DMS 273 treated with DMSO at 0.1 percent for 48 hours (cell line): ENCODE measurements at places on chromosomes 2 and 18.

DNA sequence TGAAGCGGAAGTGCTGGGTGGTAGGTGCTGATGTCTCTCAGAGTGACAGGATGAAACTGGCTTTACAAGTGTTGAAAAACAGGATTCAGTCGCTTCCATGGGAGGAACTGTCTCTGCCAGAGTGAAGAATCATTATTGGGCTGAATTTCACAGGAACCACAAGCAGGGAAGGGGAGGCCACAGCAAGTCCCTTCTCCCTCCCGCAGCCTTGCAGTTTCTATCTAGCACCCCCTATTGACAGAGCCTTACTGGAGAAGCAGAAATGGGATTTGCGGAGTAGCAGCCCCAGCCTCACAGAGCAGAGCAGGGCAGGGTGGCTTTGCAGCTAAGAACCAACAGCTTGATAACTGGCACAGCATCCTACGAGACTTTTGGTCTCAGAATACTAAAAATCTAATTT, 33.3 kb upstream of the RMP24 start:
- no peak for DNase-seq

DNA sequence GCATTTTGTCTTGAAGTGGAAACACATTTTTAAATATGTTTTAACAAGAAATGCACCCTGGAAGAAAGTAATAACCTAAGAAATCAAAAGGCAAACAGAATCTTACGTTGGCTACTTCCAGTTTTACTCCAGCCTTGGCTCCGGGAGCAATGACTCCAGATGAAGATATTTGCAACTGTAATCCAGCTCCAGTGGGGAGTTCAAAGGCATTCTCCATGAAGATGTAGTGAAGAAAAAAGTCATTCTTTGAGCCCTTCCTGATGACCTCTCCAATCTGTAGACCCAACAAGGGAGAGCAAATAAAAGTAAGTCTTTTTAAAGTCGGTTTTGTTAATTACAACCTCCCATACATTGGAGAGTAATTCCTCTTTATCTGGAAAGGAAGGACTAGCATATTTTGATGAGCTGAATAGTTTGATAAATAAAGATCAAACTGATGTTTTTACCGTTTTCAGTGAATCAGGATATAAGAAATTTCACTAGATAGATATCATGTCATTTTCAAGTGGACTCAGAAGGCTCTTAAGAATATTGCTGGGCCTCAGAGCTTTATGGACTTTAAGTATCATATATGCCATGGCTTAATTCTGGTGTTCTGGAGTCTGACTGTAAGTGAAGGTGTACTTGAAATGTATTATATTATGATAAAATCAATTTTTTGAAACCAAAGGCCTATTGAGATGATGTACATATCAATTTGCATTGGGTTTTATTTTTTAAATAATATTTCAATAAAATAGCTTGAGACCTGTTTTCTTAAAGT, 20.3 kb downstream of the APOB start:
- DNase-seq = no peak

DNA sequence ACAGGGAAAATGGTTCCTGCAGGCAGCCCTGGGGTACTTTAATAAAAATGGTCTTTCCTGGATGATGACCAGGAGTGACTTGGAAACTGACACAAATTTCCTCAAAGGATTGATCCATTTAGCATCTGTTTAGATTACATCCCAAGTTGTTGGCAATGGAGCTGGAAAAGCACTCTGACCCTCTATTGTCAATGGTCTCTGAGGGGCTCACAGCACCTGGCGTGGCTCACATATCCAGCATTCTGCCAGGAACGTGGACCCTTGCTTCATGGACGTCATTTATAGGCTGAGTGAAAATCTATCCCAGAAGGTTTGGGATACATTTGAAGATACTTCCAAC, 43.8 kb downstream of the SERTAD2 start:
- no peak for DNase-seq

GRCh38 chr2:215418064-215418963, 17.6 kb downstream of the FN1 start:
- no peak for DNase-seq

- no peak for DNase-seq
Observed at GRCh38 chr2:216589791-216590190, 43.4 kb upstream of the IGFBP2 start.

DNA sequence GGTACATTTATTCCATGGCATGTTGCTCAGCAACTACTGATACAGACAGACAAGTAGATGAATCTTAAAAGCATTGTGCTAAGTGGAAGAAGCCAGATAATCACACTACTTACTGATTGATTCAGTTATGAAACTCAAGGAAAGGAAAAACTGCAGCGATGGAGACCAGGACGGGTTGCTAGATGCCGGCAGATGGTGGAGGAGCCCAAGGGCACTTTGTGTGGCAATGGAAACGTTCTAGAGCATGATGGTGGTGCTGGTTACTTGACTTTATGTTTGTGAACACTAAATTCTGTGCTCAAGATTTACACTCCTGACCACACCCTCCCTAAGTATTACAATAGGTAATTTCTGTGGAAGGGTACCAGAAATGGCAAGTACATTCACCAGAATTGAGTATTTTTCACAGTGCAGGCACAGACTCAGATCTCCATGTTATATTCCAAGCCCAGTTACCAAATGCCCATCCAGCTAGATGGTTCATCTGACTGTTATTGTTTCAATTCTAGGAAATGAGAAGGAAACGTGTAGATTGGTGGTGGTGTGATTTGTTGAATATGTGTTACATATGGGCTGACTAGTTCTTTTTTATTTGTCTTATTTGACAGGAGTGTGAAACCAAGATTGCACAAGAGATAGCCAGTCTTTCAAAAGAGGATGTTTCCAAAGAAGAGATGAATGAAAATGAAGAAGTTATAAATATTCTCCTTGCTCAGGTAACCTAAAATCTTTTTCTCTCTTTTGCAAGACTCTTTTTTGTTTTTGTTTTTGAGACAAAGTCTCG, 55.1 kb downstream of the RALBP1 start:
- no peak for DNase-seq

GRCh38 chr2:30046979-30047378, 99.8 kb upstream of the YPEL5 start:
- no peak for DNase-seq

GRCh38 chr2:109497463-109497862, 116.3 kb downstream of the SEPTIN10 start:
- DNase-seq = no peak

DNA sequence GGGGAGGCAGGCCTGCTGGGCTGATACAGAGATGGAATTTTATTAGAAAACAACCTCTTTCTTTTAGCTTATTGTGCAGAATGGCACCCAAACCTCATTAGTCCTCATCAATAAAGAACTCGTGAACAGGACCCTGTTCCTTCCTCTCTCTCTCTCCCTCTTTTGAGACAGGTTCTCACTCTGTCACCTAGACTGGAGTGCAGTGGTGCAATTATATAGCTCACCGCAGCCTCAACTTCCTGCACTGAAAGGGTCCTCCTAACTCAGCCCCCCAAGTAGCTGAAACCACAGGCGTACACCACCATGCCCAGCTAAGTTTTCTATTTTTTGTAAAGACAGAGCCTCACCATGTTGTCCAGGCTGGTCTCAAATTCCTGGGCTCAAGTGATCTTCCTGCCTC, 21.7 kb upstream of the AP1S3 start:
- DNase-seq = no peak
